ENCODE measurements at places on chromosomes 1 and 21.

- no peak for DNase-seq
Observed at GRCh38 chr21:30200000-30200399, 15.9 kb downstream of the CLDN8 start.

DNA sequence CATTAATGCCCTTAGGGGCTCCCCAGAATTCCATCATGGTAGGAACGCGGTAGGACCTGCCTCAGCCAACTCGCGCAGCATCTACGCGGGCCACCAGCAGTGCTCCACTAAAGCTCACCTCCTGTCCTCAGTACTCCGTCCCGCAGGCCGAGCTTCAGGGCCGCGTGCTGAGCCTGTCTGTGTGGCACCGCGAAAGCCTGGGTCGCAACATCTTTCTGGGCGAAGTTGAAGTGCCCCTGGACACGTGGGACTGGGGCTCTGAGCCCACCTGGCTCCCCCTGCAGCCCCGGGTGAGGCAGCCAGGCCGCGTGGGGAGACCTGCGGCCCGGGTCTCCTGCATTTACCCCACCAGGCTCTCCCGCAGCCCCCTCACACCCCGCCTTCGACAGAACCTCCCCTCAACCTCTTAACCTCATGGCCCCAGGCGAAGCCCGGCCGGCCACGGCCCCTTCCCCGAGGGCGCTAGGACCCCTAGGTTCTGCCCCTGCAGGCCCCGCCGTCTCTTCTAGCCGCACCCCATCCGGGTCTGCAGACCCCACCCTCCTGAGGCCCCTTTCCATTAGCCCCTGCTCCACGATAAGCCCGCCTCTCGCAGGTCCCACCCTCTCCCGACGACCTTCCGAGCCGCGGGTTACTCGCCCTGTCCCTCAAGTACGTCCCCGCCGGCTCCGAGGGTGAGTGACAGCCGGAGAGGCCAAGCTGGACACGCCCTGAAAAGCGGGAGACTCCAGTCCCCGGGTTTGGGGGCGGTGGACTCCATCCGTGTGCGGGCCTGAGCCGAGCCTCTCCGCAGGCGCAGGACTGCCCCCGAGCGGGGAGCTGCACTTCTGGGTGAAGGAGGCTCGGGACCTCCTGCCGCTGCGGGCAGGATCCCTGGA is 9.1 kb downstream of the SYTL1 start:
- DNase-seq: no peak

DNA sequence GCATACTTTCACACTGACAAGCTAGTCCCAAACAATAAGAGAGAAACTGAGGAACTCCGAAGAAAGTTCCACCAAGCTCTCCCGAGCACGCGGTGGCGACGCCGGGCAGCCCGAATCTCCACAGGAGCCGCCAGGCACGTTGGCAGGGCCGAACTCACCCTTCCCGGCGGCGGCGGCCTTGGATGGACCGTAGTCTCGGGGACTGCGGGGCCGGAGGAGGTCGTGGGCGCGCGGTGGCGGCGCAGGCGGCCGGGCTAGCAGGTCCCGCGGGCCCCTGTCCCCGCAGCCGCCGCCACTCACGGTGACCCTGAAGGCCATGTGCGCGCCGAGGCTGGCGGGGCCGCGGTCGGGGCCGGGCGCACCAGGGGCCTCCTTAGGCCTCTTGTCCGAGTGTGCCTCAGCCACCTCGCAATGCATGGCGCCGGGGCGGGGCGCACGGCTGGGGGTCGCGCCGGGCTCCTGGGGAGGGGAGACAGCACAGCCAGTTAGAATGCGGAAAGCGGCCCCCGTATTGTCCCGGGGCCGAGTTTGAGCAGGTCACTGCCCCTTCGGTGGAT is 1.2 kb downstream of the GLIS1 start:
- no peak for DNase-seq

GRCh38 chr1:54883349-54884102 is 3.5 kb downstream of the DHCR24 start:
- no peak for DNase-seq

Measured in GM06990 (cell line).